Activated naive CD4-positive, alpha-beta T cell treated with Interleukin-2 at 50 U/mL for 16 hours (primary cell): ENCODE measurements at places on chromosomes 5 and 9.
A peak's percentile ranks its signal among the peaks of the same experiment; 100 is the strongest.

- DNase-seq, result no peak
Observed at GRCh38 chr5:133936651-133937015, 31.8 kb downstream of the C5orf15 start.

GRCh38 chr9:79695531-79696175 lies 123.9 kb downstream of the TLE4 start:
- no peak for DNase-seq

DNA sequence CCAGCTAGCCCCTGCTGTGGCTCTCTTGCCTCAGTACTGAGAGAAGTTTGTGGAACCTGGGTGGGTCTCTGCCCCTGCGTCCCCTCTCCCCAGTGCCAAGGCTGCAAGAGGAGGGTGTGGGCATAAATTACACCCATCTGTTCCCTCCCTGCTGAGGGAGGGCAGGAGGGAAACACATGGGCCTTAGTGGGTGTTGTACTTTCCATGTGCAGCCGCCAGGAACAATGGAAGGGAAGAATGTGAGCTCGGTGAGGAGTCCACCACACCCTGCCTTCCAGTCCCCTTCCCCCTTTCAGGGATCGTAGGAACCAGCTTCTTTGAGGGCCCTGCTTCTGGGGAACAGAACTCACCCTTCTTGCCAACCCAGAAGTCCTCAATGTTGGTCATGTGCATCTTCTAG lies 138.2 kb upstream of the KLF4 start:
- DNase-seq, result no peak

GRCh38 chr5:31161781-31162181 lies 31.7 kb upstream of the CDH6 start:
- no peak for DNase-seq

DNA sequence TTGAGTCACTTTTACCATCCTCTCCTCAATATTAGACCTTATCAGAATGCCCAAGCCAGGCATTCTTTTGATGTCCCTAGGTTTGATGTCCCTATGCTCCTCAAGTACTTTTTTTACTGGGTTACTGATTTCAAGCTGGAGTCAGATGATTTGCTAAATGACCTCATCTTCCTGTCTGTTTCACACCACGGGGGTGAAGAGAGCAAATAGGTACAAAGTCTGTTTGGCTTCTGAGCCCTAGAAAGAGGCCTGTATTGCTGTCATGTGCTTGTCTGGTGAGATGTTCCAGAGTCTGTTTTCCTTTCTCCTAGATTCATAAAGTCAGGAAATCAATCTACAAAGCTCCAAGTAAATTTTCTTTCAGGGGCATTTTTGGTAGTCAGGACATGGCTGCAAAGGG lies 12.7 kb upstream of the DAB2 start:
- DNase-seq, result no peak

GRCh38 chr9:94525396-94526035 lies 29.4 kb upstream of the PCAT7 start:
- no peak for DNase-seq

DNA sequence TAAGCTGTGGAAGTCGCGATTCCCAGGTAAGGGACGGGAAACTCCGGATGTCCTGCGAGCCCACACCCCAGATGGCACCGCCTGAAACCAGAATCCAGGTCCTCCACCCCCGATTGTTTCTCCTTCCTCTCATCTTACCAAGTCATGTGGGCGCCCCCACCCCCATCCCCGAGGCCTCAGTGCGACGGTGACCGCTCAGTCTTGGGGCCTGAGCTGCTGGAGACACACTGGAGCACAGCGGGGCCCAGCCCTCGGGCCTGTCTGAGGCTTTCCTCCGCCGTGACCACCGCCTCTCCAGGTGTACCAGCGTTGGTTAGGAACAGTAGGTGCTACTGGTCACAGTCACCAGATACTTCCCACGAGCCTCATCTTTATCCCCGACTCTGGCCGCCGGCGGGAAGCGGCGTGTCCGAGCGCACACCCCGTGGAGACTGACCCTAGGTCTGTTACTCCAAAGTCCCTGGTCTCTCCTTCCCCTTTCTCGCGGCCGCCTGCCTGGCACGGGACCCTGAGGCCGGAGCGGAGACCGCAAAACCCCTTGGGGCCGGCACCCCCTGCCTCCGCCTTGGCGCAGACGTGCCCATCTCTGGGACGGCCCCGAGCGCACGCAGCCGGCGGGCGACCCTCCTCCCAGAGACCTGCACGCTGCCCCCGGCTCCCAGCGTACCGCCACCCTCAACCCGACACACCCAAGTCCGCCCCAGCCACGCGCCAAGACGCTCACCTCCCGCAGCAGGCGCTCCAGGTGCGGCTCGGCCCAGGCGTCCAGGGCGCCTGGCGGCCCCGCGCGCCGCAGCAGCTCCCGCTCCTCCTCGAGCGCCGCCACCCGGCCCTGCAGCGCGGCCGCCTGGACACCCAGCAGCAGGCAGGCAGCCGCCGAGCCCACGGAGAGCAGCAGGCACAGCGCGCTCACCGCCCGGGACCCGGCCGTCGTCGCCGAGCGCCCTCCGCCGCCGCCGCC lies 733 bp downstream of the COL23A1 start:
- no peak for DNase-seq

GRCh38 chr5:54905246-54905795 lies 80.1 kb downstream of the ESM1 start:
- DNase-seq, result no peak

DNA sequence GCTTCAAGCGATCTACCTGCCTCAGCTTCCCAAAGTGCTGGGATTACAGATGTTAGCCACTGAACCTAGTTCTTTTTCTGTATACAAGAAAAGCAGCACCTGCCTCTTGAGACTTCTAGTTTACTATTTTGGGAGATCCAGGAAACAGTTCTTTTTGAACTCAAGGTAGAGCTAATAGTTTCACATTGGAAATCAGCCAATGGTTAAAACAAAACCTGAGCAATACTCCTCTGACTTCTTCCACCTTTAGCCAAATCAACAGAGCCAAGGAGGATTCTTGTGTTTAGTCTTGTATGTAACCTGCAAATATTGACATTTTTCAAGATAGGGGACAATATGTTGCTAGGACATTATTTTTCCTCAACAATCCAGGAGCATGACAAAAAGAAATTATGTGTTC lies 349.4 kb downstream of the SH3GL2 start:
- DNase-seq, result no peak

DNA sequence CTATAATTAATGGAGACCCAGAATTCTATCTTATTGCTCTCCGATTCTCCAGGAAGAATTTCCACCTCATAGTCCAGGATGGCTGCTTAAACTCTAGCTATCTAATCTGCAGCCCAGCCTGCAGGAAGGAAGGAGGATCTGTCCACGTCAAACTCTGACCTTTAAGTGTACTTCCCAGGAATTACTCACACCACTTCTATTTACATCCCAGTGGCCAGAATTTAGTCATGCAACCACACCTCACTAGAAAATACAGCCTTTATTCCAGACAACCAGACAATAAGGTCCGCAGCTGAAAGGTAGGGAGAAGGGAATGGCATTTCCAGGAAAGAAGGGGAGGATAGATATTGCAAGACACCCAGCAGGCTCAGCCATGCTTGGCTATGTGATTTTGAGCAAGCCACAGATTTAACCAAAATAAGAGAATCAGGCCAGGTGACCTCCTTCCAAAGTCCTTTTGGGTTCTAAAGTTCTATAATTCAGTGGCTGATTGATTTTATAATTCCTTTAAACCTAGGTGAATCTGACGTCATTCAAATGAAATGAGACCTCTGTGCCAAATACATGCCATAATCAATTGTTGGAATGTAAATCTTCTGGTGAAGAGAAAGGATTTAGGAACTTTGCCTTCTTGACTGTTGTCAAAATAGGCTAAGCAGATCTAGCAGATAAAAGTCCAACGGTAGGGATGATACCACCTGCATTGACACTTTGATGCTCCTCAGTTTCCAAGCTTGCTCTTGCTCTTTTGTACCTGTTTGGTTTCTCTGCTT lies 3.7 kb upstream of the DENND1A start:
- DNase-seq, result no peak

DNA sequence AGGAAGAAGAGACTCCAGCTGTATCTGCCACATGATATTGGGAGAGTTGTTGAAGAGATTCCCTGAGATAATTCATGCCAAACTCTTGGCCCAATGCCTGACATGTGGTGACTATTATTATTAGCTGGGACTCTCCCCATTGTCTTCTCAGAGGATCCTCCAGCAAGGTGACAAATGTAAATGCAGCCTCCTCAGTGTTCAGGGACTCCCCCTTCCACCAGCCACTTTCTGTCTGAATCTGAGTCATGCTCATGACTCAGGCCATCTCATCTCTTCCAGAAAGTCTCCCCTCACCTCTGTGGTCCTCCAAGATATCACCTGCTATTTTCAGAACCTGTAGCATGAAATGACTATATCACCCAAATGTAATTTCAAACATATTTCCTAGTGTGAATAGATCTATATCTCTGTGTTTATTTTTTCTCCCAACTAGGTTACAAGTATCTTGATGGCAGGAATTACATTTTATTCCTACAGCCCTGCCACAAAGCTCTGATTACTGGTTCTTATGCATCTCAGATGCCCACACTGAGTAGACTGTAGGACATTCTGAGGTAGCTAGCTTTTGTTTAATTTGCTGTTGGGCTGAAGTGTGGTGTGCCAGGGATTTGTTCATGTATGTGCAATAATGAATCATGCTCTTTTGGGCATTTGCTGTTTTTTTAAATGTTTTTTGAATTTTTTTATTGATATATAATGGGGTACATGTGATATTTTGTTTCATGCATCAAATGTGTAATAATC lies 126.6 kb upstream of the IL12B start:
- peak; percentile 71 for DNase-seq

DNA sequence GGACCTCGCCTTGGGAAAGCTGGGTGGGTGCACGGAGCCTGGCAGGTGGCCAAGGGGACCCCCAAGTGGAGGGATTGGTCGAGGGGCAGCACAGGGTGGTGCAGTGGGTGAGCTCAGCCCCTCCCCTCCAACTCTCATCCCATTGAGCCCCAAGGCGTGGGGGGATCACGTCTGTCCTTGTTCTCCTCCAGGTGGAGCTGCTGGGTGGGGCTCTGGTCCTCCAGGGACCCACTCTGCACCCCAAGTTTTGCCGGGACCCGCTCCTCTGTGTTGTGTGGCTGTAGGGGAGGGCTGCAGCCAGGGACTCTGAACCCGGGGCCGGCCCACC lies 3.6 kb upstream of the FUT7 start:
- no peak for DNase-seq

DNA sequence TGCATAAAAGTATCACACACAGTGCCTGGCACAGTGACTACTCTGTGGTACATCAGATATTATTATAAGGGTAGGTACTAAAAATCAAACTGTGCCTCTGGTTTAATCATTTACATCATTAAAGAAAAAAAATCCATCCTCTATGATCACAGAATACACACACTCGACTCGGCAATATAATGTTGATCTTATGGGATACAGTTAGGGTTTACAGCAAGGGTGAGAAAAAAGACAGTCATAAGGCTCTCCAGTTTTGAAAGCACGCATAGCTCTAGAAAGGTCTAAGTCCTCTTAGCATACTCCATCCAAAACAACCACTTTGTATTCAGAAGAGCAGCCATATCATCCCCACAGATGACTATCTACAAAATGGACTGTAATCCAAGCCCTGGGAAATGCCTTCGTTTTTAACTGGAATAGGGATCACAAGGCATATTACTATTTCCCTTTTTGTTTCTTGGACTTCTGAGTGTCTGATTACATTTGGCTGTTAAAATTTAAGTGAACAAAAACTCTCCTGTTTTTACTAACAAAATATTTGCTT lies 26.6 kb downstream of the TRPM3 start:
- no peak for DNase-seq

DNA sequence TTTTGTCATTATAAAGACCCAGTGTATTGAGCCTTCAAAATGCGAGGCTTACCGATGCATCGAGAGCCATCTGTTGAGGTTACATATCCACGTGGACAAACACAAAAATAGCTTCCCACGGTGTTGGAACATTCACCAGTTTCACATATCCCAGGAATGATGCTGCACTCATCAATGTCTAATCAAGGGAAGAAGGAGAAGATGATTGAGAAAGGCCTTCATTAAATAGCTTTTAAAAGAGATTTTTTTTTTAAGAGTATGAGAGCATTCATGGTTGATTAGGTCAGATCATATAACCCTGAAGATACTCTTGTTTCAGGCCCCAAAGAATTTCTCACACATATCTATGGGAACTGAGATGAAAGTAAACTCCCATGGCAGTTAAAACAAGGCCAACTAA lies 129.4 kb downstream of the FBN2 start:
- DNase-seq, result no peak

GRCh38 chr5:11273180-11273903 lies 512.3 kb upstream of the DAP start:
- no peak for DNase-seq

GRCh38 chr9:34185778-34186551 lies 7.1 kb downstream of the UBAP1 start:
- no peak for DNase-seq

- no peak for DNase-seq
Observed at GRCh38 chr5:27511061-27511460, 472.7 kb upstream of the CDH9 start.

DNA sequence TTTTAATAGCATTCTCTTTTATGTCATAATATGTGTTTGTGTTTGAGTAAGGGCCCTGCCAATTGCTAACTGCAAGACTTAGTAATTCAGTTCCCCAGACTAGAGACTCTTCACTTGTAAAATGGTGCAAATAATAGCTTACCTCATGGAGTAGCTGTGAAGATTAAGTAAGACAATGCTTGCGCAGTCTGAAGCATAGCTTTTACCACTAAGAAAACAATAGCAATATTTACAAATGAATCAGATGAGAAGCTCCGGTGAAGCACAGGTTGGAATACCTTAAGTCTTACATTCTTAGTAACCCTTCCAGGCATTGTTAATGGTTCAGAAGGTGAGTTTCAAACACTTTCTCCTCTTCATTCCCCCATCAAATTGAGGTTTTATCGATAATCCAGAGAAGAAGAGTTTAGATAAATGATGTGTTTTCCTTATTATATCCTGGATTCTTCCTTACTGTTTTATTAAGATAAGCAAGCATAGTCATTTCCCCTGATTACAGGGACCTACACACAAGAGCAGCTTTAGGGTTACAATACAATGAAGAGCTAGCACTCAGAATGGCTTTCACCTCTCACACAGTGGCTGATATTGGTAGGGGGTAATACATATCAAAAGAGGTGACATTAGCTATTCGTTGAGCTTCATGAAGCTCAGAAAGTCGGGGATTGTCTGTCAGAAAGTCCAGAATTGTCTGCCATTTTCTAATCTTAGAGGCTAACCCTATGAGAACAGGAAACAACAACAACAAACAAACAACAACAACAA lies 96.4 kb upstream of the EDIL3 start:
- DNase-seq, result no peak
